Endothelial cell of umbilical vein (primary cell): ENCODE measurements at places on chromosomes 12 and 14. TPM values are rescaled to one million over a fixed set of nuclear protein-coding genes. Genes with fewer than 3 reads are reported as not detected.
A peak's percentile ranks its signal among the peaks of the same experiment; 100 is the strongest.

The CCDC175 gene
- polyA plus RNA-seq, result not detected in 2 replicates

The TDRD9 gene
- 0.52 and 0.57 TPM in 2 replicates for polyA plus RNA-seq

The IRF9 gene
- polyA plus RNA-seq, result 44.6 and 55.3 TPM in 2 replicates

GRCh38 chr14:68727315-68728047 lies 65.4 kb downstream of the ZFP36L1 start:
- peak; percentile 62 for DNase-seq

DNA sequence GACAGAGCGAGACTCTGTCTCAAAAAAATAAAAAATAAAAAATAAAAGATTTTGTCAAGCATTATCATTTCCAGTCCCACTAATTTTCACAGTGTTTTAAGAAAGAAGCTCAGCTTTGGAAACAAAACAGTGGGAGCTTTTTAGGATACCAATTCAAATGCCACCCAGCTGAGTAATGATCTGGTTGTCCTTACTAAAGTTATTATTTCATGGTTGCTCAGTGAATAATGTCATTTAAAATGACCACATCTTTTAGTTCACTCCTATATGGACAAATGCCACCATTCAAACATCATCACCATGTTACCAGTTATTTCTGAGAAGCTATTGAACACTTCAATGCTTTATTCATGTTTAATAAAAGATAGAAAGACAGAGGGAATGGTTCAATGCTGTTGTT lies 365.0 kb downstream of the CCER1 start:
- DNase-seq, result no peak

- no peak for DNase-seq
Observed at GRCh38 chr12:113903381-113903863, 62.7 kb downstream of the RBM19 start.

DNA sequence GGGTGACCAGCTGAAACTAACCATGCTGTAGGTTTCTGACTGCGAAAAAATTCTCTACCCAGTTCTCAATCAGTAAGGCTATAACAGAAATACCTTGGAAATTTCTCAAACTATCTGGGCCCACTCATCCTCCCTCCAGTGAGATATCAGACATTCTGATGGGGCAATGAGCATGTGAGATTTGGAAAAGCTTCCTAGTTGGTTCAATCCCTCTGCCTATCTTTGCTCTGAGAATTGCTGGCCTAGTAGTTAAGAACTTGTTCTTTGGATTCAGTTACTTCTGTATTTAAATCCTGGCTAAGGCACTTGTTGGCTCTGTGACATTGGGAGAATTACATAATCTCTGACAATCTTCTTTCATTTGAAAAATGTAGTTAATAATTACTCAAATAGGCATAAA lies 119.4 kb downstream of the SLC15A5 start:
- DNase-seq, result no peak

DNA sequence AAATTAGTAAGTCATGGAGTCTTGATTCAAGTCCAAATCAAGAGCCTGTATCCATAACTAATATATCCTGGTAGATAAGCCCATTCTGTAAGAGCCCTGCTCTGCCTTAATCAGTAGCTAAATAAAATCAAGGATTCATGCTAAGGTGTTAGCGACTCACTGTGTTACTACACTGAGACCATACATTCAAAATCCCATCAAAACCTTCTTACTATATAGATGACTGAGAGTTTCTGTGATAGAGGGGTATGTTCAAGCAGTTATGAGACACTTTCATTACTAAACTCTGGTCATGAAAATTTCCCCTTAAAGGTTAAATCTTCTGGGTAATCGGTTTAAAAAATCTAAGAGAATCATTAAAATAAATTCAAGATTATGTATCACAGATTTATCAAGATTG lies 78.5 kb downstream of the MDGA2 start:
- DNase-seq, result no peak

GRCh38 chr12:65879878-65880277 lies 55.6 kb downstream of the HMGA2 start:
- DNase-seq, result peak; percentile 54

DNA sequence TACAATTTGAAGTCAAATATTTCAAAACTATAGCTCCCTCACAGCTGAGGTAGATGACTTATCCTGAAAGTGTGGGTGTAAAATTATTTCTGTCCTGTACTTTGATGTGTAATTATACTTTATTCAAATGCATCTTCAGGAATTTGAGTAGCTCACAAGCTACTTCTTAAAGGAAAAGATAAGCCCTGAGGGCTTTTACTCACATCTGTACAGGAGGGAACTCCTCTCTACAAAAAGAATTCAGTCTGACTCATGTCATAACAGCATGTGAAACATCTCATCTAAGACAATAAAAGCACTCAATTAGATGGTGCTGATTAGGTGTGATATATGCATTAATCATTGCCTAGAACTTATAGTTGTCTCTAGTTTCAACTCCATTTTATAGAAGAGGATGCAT lies 452.0 kb downstream of the PRKD1 start:
- no peak for DNase-seq

- DNase-seq, result no peak
Observed at GRCh38 chr12:120224304-120225199, 23.6 kb upstream of the RPLP0 start.

DNA sequence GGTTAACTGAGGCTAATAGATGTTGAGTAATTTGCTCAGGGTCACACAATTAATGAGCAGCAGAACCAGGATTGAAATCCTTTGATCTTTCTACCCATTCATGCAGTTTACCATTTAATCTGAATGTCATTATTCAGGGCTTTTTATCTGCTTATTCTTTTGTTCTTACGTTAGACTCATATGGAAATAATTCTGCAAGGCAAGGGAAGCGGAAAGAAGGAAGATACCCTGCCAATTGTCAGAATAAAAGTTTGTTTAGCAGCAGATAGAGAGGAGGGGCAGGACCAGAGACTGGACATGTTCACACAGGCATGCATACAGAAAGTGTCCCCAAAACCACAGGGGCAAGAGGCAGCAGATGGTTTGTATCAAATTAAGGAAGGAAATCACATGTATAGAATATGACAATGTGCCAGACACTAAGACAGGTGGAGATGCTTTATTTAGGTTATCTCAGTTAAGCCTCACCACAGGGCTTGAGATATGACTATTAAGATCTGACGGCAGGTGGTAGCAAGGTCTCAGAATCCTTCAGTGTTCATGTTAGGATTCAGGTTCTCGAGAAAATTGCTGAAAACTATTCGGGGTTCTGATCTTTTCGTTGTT lies 29.8 kb downstream of the BRMS1L start:
- no peak for DNase-seq

GRCh38 chr14:36662543-36663403 lies 1.1 kb downstream of the PAX9 start:
- no peak for DNase-seq

DNA sequence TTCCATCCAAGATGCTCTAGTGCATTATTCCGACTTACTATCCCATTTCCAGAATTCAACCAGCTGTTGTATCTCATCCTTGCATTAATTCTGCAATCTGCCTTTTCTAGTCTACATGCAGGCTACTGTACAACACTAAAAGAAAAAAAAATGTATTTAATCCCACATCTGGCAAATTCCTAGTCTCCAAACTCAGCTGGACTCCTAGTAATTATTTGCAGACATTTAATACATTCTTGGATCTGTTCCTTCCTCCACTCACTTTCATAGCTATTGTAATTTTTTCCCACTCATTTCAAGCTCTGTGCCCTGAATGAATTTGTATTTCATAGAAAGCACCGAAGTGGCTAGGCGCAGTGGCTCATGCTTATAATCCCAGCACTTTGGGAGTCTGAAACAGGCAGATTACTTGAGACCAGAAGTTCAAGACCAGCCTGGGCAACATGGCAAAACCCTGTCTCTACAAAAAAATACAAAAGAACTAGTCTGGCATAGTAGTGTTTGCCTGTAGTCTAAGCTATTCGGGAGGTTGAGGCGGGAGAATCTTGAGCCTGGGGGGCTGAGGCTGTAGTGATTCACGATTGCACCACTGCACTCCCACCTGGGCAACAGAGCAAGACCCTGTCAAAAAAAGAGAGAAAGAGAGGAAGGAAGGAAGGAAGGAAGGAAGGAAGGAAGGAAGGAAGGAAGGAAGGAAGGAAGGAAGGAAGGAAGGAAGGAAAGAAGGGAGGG lies 39.5 kb upstream of the YAF2 start:
- no peak for DNase-seq

DNA sequence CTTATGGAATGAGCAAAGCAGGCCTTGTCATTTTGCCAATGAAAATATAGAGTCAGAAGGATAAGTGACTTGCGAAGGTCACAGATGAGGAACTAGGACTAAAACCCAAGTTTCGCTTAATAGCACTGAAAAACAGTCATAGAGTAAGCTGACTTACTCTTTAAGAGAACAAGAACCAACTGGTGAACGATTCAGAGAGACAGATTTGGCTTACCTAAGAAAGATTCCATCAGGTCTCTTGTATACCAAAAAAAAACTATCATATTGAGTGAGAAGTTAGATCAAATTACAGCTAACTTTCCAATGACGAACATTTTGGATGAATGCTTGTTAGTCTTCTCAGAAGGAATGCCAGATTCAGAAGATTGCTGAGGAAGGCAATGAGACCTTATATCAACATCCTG lies 74.2 kb downstream of the ZFC3H1 start:
- DNase-seq, result no peak

GRCh38 chr12:116615141-116615861 lies 56.1 kb downstream of the MAP1LC3B2 start:
- DNase-seq, result no peak

DNA sequence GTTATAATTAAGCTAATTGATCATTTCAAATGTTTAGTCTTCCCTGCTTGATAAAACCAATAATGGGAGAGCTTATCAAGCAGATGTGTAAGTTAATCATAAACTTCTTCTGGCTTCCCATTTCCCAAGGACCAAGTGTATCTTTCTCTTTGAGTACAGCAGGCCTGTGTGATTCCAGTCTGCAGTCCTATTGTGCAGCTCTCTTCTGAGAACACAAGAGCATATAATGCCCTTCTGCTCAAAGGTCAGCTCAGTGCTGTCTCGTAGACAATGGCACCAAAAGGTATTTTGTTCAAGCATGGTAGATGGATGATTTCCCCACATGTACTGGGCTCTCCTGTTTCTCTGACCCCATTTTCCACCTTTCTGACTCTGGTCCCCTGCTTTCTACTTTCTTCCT lies 101.8 kb upstream of the DYRK2 start:
- no peak for DNase-seq
